ENCODE measurements at places on chromosomes 6 and 20.

DNA sequence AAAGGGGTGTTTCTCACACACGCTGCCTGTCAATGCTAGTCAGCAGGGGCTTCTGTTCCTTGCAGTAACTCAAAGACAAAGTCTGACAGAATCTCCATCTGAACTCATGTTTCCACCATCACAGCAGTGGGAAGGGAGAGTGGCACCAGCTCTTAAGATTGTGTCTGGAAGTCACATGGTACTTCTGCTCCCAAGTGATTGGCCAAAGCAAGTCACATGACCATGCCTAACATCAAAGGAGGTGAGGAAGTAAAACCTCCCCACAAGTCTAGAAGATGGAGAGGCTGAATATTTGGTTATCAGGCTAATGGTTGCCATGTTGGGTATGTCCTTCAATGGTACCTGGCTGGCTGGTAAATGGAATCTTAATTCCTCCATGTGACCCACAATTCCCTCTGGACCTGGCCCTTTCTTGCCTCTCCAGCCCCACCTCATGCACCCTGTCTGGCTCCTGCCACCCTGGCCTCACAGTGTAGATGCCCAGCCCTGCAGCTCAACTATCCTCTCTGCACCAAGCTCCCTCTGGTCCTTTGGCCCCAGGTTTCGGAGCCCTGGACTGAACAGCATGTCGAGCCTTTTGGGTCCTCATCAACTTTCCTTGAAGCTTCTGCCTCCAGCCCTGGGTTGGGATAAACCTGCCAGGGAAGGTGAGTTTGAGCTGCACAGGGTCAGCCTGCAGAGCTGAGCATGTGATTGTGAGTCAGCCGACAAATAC, 51.0 kb upstream of the PMEPA1 start:
- no peak for DNase-seq

GRCh38 chr6:125220712-125221111, 67.1 kb downstream of the TPD52L1 start:
- DNase-seq: no peak

DNA sequence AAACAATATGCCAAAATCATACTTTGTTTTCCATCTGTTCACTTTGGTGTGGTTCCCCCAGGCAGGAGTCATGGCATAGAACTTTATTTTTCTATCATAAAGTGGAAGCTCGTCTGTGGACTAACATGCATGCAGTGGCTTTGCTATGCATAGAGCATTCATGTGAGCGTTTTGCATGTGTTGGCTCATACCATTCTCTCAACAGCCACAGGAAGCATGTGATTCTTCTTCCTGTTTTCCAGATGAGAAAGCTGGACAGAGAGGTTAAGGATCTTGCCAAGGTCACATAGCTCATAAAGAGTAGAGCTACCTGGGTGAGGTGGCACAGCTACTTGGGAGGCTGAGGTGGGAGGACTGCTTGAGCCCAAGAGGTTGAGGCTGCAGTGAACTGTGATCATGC, 123.4 kb upstream of the HDGFL1 start:
- no peak for DNase-seq

DNA sequence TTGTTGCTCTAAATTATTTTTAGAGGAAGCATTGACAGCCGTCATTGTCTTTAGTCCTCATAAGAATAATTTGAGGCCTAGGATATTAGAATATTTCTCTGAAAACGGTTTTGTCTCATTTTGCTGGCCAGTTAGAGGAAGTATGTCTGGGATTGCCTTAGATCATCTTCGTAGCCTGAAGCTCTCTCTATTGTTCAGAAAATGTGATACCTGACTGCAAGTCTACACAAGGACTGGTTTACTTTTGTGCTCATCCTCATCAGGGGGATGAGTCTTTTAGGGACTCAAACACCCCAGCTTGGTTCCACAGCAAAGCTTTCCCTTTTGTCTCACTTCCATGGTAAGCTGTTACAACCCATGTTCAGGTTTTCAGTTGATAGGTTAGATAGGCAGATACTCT, 141.8 kb downstream of the FARS2 start:
- DNase-seq: no peak

DNA sequence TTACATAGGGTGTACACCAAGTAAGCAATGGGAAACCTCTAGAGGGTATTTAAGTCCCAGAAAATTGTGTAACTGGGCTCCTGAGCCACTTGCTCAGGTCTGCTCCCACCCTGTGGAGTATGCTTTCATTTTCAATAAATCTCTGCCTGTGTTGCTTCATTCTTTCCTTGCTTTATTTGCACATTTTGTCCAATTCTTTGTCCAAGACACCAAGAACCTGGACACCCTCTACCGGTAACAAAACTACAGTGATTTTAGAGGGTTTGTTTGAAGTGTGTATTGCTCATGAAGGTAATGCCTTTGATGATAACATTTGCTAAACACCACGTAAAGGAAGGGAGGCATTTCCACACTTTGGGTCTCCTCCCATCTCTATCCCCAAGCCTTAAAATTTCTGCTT, 46.2 kb downstream of the MYB start:
- DNase-seq: no peak

DNA sequence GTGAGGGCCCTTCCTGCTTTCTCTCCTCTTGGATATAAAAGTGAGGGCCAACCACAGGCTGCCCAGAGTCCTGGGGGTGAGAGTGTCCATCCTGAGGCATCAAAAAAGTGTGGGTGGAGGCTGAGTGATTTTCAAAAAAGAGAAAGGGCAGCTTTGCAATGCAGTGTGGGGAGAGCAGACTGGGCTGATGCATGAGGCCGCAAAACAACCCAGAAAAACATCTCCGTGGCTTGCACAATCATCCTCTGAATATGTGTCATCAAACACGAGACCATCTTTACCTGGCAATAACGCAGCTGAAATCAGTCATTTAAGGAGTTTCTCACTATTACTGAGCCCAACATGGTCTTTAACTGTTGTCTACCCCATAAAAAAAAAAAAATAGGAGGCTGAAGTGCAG, 191.2 kb upstream of the SOX4 start:
- peak; percentile 9 for DNase-seq

DNA sequence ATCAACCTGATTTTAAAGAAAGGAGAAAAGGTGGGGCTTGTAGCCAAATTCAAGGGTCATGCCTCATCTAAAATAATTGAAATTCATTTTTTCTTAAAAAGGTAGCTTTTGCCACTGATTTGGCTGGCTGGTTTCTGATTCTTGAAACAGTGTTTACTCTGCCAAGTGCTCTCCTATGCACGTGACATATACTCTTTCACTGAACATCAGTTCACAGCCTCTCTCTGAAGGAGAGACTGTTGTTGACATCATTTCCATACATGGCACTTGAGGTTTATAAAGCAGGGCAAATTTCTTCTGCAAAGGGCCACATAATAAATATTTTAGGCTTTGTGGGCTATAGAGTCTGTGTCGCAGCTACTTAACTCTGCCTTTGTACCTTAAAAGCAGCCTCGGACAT, 40.4 kb upstream of the DOK5 start:
- no peak for DNase-seq

DNA sequence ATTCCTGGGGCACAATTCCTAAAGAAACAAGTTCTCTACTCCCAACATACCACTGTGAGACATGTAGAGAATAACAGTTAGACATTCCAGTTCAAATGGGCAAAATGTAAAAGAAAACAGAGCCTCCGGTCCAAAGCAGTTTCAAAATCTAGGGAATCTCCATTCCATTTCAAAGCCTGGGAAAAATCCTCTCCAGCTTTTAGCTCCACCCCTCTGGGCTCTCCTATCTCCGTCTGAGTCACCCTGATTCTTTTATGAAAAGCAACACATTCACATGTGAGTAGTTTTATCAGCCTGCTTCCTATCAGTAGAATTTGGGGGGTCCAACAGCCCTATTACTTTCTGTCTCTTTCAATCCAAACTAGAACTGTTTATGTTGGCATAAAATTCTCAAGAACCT, 3.7 kb downstream of the CSNK2A1 start:
- no peak for DNase-seq

- DNase-seq: no peak
These were observed 495.4 kb upstream of the SOX4 start for GRCh38 chr6:21098134-21098533.

GRCh38 chr6:134768931-134769330, 181.0 kb downstream of the ALDH8A1 start:
- DNase-seq: no peak

Data from fibroblast of skin of left quadriceps (primary cell).